Glomerular endothelial cell (primary cell): ENCODE measurements at places on chromosomes 16 and 17.

DNA sequence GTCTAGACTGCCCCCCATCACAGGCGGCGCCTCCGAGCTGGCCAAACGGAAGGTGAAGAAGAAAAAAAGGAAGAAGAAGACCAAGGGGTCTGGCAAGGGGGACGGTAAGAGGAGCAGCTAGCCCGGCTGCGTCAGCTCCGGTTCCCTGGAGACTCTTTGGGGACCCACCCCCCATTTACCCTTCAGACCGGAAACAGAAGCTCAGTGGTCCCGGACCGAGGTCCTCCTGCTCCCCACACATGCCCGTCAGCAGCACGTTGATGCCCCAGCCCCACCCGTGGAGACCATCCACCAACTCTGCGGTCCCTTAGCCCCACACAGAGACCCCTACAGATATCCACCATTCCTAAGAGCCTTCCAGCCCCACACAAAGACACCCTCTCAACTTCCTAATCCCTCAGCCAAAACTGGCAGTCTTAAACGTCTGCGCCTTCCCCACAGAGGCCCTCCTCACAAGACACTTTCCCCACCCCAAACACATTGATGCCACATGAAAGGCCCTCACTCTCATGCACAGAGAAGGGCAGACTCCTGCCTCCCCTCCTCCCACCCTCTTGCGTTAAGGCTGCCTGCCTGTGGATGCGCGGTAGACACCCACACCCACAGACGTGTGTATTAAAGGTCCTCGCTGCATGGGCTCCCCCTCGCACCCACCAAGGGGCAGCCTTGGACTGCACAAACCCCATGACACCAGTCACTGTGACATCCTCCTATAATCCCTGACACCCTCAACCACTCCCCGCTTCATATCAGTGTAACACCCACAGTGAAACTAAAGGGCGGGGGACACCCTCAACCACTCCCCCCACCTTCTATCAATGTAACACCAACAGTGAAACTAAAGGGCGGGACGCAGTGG lies 58.2 kb upstream of the RPH3AL start:
- DNase-seq: no peak

DNA sequence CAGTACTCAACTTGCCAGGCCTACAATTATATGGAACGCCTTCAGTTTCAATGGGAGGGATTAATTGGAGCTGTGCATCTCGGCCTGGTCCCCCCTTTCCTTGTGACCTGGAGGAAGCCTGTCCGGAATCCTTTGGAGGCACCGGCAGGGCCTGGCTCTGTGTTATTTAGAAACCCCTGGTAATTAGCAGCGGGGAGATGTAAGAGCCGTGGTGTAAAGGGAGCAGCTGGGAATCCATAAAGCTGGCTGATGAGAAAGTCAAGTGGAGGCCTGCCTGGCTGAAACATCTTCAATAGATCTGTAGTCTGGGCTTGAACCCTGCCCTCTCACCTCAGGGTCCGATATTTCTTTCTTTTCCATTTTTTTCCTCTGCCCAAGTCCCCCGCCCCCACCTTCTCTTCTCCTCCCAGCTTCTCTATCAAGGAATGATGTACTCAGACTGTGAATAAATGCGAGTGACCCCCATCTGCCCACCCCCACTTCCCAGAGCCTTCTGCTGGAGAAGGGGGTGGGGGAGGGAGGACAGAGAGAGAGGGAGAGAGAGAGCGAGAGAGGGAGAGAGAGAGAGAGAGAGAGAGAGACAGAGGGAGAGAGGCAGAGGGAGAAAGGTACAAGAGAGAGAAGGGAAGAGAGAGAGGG lies 495.5 kb upstream of the ZFHX3 start:
- DNase-seq: no peak

DNA sequence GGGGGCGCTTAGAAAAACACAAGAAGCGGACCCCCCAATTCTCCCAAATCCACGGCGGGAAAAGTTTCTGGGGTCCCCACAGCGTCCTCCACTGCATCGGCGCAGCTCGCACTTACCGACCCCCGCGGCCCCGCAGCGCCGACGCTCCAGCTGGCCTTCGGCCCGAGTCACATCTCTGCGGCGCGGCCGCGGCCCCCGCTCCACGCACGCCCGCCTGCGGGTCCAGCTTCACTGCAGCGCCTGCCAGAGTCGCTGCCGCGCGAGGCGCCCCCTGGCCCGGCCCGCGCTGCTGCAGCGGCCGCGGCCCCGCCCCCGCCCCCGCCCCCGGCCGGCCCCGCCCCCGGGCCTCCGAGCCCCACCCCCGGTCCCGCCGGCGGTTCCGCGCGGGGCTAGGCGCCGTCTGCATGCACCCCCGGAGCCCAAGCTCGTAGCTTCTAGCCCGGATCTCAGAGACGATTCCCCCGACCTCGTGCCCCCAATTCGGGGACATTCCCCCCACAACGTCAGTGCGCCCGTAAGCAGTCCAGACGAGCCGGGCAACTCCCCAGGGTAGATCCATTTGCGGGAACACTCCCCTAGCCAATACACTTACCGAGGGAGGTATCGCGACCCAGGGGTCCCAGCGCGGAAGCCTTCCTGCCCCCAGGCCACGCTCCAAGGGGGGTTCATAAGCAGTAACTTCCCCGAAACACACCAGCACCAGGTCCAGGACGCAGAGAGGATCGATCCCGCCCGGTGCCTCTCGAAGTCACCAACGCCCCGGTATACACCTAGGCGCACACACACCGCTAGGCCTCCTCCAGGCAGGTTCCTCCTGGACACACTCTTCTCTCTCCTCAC lies at the start of gene GPRC5B:
GPRC5B (minus strand) TSS at position 238 of the 840 bp plus-strand sequence. CDS start 12,003 bp downstream, outside the sequence.
- DNase-seq: no peak

DNA sequence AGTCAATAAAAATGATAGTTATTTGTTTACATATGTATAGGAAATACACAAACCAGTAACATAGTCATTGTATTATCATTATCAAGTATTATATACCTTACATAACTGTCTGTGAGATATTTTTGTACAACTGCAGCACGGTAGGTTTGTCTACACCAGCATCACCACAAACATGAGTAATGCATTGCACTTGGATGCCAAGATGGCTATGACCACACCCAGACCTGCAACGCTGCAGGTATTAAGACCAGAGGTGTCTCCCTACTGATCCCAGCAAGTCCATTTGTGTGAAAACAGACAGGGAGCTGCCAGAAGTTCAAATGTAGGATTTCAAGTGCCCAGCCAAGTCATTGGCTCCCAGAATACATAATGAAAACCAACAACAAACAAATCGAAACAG lies 34.2 kb upstream of the NOS2 start:
- DNase-seq: no peak

DNA sequence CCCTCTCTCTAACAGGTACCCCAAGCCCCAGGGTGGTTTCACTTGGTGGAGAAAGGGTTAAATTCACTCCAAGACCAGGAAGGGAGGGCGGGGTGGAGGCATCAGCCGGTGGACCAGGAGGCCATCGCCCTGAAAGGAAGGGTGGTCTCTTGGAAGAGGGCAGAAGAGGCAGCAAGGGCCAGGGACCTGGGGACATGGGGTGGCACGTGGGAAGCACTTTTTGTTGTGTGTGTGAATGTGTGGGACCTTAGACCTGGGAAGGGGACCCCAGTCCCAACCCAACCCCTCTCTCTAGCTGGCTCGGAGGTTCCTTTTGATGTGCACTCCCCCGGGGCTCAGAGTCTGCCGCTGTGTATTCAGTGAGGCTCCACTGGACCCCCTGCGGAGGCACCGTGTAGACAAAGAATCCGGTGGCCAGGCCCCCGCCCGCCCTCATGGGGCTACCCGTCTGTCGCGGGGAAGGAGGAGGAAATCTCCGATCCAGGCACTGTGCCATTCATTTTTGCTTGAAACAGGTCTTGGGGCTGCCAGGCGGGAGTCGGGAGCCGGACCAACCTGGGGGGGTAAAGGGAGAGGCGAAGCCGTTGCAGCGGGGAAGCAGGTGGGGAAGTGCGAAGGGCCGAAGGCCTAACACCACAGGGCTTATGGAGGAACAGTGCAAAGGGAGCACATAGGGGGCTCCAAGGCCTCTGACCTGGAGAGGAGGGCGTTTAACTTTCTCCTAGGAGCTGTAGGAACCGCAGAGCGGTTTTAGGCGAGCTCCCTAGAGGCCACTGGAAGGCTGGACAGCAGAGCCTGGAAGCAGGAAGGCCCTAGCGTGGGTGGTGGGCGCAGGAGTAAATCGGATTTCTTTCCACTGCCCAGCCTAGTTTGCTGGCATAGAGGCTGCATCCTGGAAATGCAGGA lies 3.2 kb upstream of the WNT3 start:
- no peak for DNase-seq

DNA sequence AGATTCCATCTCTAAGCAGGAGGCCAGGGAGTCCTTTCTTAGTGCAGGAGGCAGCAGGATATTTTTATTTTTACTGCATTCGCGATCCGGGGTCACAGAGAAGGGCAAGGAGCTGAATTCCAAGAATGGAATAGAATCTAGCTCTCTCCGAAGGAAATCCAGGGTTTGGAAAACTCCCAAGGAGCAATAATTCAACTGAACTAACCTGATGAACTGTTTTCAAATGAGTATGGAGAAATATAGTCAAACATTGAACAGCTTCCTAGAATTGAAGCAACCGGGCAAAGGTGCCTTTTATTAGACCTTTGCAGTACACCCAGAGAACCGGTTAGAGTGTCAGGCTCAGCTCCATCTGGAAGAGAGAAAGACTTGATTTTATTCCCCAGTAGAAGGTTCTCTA lies 120.7 kb upstream of the MAF start:
- no peak for DNase-seq

DNA sequence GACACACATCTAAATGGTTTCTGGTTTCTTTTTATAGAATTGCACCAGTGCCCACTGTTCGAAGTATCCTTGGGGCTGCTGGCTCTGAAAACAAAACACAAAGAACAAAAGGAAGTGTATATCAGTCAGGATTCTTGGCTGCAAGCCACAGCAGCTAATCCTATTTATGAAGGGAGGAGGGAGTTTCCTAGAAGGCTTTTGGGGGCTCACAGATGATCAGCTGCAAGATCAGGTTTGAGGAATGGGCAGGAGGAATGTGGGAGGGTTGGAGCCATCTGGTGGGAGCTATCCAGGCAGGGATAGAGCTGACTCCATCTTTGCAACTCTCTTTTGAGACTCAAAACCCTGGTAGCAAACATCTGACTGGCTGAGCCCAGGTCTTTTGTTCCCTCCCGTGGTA lies 118.3 kb upstream of the EEF2KMT start:
- DNase-seq: no peak

DNA sequence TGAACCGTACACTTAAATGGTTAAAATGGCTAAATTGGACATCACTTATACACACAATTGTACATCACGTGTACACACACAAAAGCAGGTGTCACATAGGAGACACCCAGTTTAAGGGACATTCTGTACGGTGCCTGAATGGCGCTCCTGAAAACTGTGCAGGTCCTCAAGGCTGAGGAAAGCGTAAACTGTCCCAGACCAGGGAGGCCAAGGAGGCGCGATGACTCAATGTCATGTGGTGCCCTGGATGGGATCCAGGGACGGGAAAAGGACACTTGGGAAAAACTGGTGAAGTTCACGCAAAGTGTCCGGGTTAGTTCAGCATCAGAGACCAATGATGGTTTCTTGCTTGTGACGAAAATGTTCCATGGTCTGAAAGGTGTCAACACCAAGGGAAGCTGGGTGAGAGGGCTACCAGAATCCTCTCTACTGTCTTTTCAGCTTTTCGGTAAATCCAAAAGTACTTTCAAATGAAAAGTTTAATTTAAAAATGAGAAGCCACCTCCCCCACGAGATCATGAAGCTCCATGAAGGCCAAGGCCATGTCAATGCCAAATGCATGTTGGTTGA lies 112.2 kb downstream of the CMIP start:
- no peak for DNase-seq

- DNase-seq: no peak
Measured at GRCh38 chr16:1080801-1081733, 8.5 kb downstream of the SSTR5 start.

- DNase-seq: no peak
Measured at GRCh38 chr16:78386557-78387324, 287.3 kb downstream of the WWOX start.

DNA sequence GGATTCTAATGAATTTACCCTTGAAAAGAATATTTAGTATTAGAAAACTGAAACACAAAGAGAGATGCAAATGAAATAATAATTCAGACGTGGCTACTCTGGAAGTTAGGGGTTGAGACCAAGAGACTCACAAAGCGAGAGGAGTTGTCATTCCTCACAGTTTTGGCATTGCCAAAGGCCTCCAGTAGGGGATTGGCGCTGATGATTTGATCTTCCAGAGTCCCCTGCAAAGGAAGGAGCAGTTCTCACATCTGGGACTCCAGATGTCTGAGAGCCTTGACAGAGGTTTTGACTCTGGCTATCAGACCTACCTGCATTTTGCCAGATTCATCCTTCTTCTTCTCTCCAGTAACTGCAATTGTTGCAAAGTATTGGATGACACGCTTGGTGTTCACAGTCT lies 6.6 kb downstream of the MYH8 start:
- DNase-seq: no peak

DNA sequence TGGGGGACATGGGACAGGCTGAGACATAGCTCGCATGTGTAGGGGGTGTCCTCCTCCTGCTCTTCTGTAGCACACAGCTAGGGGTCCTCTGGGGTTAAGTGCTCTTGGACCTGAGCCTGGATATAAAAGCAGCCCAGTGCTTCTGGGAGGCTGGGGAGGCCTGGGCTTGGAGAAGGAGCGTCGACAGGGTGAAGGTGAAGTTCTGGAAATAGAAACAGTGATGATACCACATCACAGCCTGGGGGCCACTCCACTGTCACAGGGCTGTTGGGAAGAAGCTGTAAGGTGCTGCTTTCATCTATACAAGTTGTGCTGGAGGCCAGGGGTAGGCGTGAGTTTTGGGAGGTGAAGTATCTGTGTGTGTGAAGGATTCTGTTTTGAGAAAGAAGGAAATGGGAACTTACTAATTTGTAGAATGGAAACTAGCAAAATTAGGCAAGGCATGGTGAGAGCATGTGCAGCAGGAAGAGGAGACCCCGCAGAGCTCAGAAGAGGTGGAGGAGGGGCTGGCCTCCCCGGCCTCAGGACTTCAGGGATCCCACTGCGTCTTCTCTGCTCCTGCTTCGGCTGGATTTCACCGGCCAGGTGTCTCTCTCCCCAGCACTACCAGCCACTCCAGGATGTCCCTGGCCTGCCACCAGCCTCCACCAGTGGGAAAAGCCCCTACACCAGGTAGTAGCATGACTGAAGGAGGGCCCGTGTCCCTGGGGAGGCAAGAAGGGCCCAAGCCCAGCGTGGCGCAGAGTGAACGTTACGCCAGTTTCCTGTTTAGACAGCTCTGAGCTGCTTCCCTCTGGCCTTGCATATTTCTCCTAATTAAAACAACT lies 19.4 kb downstream of the PLCG2 start:
- no peak for DNase-seq

GRCh38 chr16:89417352-89417751 lies 73.0 kb downstream of the ANKRD11 start:
- no peak for DNase-seq
